Hippocampal formation (tissue), 2 donors: ENCODE measurements at places on chromosomes 3 and 15.

GRCh38 chr15:42010434-42010833 lies 10.4 kb downstream of the PLA2G4E start:
- no peak for DNase-seq

DNA sequence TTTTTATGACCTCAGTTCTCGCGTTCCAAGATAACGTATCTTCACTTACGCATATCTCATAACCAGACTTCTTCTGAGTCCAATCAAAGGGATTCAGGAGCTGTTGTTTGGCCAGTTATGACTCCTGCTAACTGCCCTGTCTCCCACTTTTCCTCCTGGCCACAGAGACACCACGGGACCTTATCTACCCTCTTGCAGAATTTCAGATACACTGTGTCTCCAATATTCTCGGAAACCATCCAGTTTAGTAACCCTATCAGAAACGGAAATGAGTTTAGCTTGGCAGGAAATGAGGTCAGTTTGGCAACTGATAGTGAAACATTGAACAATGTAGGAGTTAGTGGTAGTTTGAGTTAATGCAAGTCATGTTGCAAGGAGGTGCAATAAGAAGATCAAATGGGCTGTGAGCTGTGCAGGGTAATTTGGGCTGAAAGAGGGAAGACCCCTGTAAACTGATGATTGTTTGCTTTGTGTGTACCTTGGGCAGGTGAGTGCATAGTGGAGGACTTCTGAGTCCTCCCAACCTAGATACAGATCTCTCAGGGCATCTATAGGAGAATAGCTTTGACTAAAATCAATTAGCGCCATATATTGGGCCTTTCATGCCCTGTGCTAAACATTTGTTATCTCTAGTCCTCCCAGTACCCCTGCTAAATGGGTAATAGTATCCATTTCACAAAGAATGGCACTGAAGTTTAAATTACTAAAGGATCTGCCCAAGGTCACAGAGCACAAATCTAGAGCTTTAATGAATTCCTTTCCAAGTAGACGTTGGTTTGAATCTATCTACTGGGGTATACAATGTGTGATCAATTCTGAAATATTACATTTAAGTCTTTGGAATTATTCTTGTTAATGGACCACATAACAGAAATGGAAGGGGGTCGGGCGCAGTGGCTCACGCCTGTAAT lies 41.3 kb upstream of the PIK3CB start:
- DNase-seq = no peak

DNA sequence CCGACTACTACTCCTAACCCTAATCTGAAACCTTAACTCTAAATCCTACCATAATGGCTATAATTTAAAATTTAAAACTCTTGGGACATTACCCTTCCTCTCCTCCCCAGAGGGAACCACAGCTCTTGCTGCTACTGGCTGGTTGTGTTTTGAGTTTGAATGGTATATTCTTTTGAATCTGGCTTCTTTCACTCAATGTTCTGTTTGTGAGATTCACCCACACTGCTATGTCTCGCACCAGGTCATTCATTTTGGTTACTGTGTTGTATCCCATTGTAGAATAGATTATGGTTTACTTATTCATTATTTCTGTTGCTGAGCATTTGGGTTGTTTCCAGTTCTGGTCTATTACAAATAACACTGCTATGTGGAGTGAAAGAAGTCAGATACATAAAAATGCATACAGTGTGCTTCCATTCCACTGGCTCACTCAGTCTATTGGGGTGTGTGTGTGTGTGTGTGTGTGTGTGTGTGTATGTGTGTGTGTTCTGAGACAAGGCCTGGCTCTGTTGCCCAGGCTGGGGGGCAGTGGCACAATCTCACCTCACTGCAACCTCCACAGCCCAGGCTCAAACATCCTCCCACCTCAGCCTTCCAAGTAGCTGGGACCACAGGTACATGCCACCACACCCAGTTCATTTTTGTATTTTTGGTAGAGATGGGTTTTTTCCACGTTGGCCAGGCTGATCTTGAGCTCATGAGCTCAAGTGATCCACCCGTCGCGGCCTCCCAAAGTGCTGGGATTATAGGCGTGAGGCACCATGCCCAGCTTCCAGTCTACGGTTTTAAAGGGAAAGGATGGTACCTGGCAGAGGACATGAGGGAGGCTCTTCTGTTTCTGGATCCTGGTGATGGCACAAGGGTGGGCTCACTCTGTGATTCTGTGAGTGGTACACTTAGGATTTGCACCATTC lies 19.2 kb upstream of the SYNM start:
- no peak for DNase-seq

GRCh38 chr15:70046679-70047369 lies 50.9 kb downstream of the TLE3 start:
- DNase-seq = no peak

- DNase-seq = no peak
Observed at GRCh38 chr3:167559924-167560323, 86.1 kb upstream of the SERPINI2 start.

- no peak for DNase-seq
Observed at GRCh38 chr15:52005748-52006701, 13.0 kb upstream of the MAPK6 start.

GRCh38 chr3:86830566-86830965 lies 160.4 kb downstream of the VGLL3 start:
- no peak for DNase-seq

- DNase-seq = no peak
Observed at GRCh38 chr15:35252351-35252865, 167.3 kb upstream of the NANOGP8 start.

GRCh38 chr3:155891321-155891720 lies 20.9 kb downstream of the GMPS start:
- DNase-seq = no peak

DNA sequence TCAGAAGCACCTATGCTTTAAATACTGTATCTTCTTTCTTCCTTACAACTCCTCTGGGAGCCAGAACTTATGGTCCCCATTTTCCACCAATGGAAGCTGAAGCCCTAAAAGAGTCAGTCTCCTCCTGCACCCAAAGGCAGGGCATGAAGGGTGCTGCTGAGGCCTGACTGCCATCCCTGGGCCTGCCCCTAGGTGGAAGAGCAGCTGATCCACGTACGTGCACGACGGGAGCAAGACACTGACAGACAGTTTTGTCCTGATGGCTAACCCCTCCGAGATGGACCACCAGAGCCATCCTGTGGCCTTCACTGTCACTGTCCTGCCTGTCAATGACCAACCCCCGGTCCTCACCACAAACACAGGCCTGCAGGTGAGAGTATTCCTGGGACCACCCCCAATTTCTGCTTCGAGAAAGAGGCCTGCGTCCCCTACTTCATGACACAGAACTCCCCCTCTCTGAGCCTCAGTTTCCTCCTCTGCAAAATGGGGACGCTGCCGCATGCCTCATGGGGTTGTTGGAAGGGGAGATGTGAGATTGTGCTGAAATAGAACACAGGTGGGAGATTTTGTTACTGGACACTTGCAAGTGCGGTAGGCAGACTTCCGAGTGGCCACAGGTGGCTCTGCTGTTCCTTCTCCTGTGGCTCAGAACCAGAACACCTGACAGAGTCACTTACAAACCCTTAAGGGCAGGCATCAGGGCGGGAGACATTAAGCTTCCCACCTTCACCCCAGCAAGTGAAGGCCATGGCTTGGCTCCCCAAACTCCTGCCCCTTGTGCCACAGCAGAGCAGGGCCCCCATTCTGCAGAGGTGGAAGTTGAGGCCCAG lies 175.4 kb downstream of the TBC1D2B start:
- no peak for DNase-seq

DNA sequence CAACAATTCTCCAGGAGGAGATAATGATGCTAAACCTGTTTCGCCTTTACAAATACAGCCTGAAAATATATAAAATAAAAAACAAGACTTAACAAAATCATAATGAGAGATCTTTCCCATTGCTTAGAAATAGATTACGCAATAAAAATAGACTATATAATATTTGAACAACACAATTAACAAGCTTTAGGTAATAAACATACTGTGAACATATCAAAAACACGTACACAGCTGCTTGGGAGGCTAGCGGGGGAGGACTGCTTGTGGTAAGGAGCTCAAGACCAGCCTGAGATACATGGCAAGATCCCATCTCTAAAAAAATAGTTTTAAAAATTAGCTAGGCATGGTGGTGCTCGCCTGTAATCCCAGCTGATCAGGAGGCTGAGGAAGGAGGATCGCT lies 8.7 kb downstream of the NSMCE3 start:
- no peak for DNase-seq

DNA sequence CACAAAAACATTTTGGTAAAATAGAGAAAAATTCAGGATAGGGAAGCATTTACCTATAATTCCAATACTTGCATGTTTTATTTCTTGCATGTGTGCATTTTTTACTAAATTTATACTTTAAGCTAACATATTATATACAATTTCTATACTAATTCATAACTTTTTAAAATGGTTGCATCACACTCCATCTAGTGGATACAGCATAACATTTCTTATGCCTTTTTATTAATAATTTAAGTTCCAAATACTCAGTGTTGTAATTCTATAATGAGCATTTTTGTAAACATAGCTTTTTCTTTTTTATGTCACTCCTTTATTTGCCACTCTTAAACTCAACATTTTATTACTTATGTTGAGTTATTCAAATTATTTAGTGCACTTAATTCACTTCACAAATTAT lies 477.7 kb downstream of the ZBBX start:
- no peak for DNase-seq

- no peak for DNase-seq
Observed at GRCh38 chr3:32226875-32227500, 11.5 kb upstream of the CMTM8 start.

DNA sequence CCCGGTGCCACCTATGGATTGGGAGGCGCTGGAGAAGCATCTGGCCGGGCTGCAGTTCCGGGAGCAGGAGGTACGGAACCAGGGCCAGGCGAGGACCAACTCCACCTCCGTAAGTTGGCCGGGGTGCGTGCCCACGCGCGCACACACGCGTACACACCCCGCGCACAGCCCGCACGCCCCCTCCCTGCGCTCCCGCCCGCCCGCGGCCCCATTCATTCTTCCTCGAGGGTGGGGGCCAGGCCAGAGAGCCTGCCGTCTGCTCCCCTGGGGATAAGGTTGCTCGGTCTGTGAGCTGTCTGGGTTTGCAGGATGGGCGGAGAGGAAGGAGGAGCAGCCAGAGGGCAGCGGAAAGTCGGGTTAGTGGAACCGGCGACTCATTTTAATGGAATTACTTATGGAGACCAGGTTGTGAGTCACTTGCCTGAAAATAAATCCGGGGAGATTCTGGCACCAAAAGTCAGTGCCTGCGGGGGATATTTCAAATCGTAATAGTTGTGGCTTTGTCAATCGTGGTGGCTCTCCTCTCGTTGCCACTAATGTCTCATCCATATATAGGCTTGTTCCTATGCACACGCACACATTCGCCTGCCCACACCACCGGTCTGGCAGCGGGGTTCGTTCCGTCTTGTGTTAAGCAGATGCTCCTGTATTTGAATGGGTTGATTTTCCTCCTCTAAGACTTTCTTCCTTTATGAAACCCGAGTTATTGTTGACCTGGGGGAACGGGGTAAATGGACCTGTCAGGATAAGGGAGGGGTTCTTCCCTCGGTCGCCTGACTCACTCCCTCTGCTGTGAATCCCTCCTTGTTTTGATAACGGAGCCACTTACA lies 223.4 kb upstream of the IL12A start:
- DNase-seq = no peak

DNA sequence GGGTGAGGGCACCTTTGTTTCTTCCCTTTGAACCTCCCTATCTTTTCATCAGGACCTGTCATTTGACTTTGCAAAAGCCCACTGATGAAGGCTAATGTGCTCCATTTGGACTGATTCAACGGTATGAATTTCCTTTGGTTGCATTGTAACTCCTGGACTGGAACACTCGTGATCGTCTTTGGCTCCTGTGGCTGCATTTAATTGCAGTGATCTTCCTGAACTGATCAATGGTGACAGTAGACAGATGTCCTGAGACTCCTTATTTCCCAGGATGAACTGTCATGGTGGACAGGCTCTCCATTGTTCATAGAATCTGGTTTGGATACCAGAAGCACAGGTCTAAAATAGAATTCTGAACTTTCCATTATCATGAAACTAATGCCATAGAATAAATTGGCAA lies 224.8 kb upstream of the GAP43 start:
- no peak for DNase-seq

DNA sequence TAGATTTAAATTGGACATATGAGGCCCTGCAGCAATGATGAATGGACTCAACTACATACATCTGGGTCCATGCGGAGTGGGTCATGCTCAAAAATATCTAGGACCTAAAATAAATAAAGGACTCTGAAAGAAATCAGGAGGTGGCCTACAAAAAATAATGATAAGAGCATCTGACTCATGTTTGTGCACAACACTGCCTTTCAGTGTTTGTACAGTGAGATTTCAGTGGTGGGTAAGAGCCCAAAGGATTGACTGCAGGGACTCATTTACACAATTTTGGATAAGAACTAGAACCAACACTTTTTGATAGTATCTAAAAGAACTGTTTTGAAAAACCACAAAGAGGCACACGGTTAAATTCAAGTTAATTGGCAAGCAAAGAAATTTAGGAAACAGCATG lies 285.5 kb downstream of the SLC9A9 start:
- DNase-seq = no peak

DNA sequence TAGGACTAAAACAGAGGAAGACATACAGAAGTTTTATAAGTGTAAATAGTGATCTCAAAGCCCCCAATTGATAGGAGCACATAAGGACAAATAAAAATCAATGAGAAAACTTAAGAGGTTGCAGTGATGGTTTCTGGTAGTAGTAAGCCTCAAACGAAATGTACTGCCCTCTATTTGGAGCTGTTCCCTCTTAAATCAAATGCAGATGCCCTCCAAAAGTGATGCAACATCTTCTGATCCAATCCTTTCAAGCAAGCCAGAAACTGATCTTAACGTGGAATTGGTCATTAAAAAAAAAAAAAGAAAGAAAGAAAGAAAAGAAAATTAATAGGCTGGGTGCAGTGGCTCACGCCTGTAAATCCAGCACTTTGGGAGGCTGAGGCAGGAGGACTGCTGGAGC lies 259.3 kb downstream of the ZBTB20 start:
- no peak for DNase-seq

- no peak for DNase-seq
Observed at GRCh38 chr3:66488492-66488891, 12.3 kb downstream of the LRIG1 start.

DNA sequence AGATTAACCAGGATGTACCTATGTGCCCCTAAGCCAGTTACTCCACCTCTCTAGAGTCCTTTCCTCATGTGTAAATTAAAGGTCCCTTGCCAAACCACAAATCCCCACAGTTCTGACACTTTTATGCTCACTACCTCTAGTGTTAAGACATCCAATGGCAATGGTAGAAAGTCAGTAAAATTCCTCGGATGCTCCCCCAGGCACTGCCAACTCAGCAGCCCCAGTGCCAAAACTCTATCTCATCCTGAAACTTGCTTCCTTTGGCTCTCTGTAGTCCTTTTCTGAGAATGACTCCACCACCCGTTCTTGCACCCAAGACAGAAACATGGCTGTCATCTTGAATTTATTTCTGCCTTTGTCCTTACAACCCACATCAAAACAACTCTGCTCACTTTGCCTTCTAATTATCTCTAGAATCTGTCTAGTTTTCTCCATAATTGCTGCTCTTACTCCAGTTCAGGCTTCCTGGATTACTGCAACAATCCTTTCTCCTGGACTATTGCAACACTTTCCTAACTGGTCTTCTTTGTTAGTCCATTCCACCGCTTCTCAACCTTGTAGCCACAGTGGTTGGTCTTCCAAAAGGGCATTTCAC lies 41.6 kb downstream of the MB21D2 start:
- DNase-seq = no peak
